Keratinocyte (primary cell): ENCODE measurements at places on chromosomes 13 and 19. TPM values are rescaled to one million over a fixed set of nuclear protein-coding genes. Genes with fewer than 3 reads are reported as not detected.
A peak's percentile ranks its signal among the peaks of the same experiment; 100 is the strongest.

Gene SIGLEC10
- not detected in 3 replicates for polyA plus RNA-seq

Gene PPP2R1A
- polyA plus RNA-seq, result 130 to 187 TPM (median 179 TPM) in 3 replicates

Gene REEP6
- polyA plus RNA-seq, result 1.2 to 1.3 TPM (median 1.2 TPM) in 3 replicates

Gene LILRA2
- not detected in 3 replicates for polyA plus RNA-seq

GRCh38 chr13:84980571-84980970 lies 818.6 kb downstream of the SLITRK6 start:
- no peak overlapping the region for H3K27ac ChIP-seq
- no peak overlapping the region for H3K4me3 ChIP-seq
- no peaks in the 10 kb centered on the region for H3K27me3 ChIP-seq
- no peaks in the 10 kb centered on the region for H3K4me1 ChIP-seq
- no peaks in the 10 kb centered on the region for H3K36me3 ChIP-seq

GRCh38 chr13:97975280-97975847 lies 21.9 kb downstream of the IPO5 start:
- peak overlapping the region; percentile 85 for H3K4me3 ChIP-seq
- H3K4me1 ChIP-seq, result peaks cover 23% of the 10 kb centered on the region
- no peaks in the 10 kb centered on the region for H3K36me3 ChIP-seq

GRCh38 chr19:34201133-34201532 lies 28.8 kb downstream of the LSM14A start:
- no peaks in the 10 kb centered on the region for H3K27me3 ChIP-seq
- H3K4me1 ChIP-seq, result no peaks in the 10 kb centered on the region
- DNase-seq, result no peak
- H3K36me3 ChIP-seq, result peaks cover 10% of the 10 kb centered on the region
- H3K27ac ChIP-seq, result no peak overlapping the region

GRCh38 chr13:101058841-101059240 lies 357.5 kb downstream of the NALCN start:
- no peak for DNase-seq
- H3K4me3 ChIP-seq, result no peak overlapping the region
- no peaks in the 10 kb centered on the region for H3K36me3 ChIP-seq
- H3K27me3 ChIP-seq, result no peaks in the 10 kb centered on the region

DNA sequence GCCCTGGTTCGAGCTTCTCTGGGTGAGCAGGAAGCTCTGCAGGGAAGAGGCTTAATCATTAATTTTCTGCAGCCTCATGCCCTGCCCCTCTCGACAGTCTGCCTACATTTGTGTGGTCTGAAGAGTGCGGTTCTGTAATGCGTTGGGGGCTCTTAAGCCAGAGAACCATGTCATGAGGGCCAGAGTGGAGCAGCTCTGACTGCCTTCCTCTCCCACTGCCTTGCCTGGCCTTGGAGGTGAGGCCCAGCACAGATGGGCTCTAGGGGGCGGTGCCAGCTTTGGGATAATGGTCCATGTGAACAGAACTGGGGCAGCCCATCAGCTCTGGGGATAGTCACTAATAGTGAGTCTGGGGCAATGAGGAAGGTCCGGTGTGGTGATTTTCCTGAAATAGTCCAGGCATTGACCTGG lies 5.7 kb downstream of the FGF9 start:
- H3K27me3 ChIP-seq, result peaks cover 39% of the 10 kb centered on the region
- H3K4me1 ChIP-seq, result peaks cover 12% of the 10 kb centered on the region
- H3K4me3 ChIP-seq, result no peak overlapping the region
- no peak overlapping the region for H3K27ac ChIP-seq
- H3K36me3 ChIP-seq, result no peaks in the 10 kb centered on the region
- DNase-seq, result no peak

DNA sequence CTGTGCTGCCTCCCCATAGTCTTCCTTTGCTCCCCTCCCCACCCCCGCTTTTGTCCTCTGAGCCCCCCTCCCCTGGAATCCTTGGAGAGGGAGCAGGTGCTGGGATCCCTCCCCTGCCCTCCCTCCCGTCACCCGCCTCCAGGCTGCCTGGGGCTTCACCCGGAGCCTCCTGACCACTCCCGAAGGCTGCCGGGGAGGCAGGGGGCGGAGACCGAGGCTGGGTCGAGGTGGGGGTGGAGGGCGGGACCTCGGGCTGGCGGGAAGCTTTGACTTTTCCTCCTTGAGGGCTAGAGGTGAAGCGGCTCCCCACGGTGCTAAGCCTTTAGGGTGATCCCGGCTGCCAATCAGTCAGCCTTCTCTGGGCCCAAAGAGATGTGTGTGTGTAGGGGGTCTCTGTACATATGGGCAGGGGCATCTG lies 1.5 kb downstream of the KMT5C start:
- peak overlapping the region; percentile 26 for H3K27ac ChIP-seq
- H3K4me3 ChIP-seq, result peak overlapping the region; percentile 64
- no peak for DNase-seq
- peaks cover 28% of the 10 kb centered on the region for H3K4me1 ChIP-seq

DNA sequence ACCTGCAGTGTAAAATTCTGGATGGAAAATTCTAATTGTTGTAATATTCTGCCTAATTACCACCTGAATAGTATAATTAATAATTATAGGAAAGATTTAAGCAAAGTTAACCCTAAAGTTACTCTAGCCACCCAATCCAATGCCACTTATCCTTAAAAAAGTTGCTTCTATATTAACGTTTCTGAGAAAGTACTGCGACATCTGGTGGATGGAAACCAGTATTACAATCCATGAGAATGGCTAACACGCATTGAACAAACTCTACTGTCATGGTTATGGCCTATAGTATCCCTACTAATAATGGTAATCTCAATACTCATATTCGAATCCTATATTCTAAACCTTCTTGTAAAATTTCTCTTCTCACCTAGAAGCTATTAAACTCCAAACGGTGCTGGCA lies 1551.8 kb downstream of the SLITRK1 start:
- no peak overlapping the region for H3K4me3 ChIP-seq
- no peaks in the 10 kb centered on the region for H3K4me1 ChIP-seq
- no peak overlapping the region for H3K27ac ChIP-seq
- no peak for DNase-seq
- H3K27me3 ChIP-seq, result no peaks in the 10 kb centered on the region
- no peaks in the 10 kb centered on the region for H3K36me3 ChIP-seq

DNA sequence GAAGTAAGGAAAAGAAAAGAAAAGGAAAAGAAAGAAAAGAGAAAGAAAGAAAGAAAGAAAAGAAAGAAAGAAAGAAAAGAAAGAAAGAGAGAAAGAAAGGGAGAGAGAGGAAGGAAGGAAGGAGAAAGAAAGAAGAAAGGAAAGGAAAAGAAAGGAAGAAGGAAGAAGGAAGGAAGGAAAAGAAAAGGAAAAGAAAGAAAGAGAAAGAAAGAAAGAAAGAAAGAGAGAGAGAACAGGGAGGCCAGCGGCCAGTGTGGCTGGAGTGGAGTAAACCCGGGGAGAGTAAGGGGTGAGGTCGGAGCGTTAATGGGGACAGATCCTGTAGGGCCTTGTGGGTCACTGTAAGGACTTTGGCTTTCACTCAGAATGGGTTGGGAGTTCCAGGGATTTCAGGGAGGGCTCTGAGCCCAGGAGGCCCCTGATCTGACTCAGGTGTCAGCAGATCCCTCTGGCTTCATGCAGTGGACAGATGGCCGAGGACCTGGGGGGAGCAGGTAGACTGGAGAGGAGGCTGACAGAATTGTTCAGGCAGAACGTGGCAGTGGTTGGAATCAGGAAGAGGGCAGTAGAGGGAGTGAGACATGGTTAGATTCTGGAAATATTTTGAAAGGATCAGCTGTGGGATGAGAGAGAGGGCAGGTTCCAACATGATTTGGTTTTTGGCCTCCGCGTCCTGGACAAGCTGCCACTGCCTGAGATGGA lies 19.8 kb upstream of the FXYD3 start:
- H3K36me3 ChIP-seq, result no peaks in the 10 kb centered on the region
- H3K27ac ChIP-seq, result peak overlapping the region; percentile 15
- H3K4me3 ChIP-seq, result no peak overlapping the region
- peaks cover 35% of the 10 kb centered on the region for H3K4me1 ChIP-seq
- DNase-seq, result no peak

- peak overlapping the region; percentile 29 for H3K4me3 ChIP-seq
- H3K36me3 ChIP-seq, result no peaks in the 10 kb centered on the region
Observed at GRCh38 chr13:45055198-45055901, 65.0 kb upstream of the GTF2F2 start.

DNA sequence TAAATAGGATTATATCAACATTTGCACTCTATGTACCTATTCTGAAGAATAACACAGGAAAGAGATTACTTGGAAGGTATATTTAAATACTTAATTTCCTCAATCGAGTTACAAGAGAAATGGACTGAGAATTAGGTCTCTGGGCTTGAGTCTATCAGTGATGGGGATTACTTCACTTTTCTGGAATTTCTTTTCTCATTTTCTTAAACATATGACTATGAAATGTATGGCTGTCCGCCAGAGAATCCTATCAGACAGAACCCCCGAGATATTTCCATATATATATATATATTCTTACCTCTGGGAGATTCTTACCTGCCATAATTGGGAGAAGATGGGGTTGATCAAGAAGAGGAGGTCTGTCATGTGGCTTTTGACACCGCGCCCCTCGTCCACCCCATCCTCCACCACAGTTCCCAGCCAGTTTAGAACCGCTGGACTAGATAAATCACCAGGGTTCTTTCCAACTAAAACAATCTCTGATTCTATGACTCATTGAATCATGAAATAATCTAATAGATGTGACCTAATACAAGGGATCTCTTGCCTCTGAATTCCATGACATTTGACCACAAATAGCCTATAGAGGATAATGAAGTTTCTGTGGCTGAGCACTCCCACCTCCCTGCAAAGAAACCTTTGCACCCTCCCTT lies 231.3 kb downstream of the TBC1D4 start:
- no peak overlapping the region for H3K4me3 ChIP-seq
- no peak for DNase-seq
- no peaks in the 10 kb centered on the region for H3K36me3 ChIP-seq
